ENCODE measurements at places on chromosomes 1 and 21.

GRCh38 chr1:203390298-203390697, 39.4 kb upstream of the FMOD start:
- no peak for DNase-seq

DNA sequence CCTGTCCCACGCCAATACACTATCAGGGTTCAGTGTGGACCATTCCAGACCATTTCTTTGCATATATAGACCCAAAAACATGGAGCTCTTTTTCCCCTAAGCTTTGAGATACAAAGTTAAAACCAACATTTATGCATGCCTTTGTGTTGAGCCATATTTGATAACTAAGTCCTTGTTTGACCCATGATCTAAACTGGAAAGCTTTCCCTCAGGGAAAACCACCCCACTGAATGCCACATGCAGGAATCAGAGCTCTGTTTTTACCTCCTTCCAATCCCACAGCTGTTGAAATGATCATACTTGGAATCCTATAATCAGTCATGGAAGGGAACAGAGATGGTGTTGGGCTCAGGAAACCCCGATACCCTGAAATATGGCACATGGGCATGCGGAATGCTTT, 14.8 kb upstream of the SLC45A1 start:
- no peak for DNase-seq

DNA sequence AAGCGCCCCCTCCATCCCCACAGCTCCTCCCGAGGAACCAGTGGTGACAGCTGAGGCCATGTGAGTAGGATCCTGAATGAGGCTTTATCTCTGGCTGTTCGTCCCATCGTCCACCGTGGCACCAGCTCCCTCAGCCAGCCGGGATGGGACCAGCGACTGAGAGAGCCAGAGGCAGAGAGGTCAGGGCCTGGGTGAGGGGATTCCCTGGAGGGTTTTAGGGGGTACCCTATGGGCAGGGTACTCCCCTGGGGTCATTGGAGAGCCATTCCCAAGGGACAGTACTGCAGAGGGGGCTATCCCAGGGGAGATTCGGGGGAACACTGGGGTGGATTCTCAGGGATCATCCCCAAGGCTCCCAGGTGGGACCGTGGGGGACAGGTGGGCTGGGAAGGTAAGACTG, 2.4 kb downstream of the TMEM125 start:
- DNase-seq: no peak

DNA sequence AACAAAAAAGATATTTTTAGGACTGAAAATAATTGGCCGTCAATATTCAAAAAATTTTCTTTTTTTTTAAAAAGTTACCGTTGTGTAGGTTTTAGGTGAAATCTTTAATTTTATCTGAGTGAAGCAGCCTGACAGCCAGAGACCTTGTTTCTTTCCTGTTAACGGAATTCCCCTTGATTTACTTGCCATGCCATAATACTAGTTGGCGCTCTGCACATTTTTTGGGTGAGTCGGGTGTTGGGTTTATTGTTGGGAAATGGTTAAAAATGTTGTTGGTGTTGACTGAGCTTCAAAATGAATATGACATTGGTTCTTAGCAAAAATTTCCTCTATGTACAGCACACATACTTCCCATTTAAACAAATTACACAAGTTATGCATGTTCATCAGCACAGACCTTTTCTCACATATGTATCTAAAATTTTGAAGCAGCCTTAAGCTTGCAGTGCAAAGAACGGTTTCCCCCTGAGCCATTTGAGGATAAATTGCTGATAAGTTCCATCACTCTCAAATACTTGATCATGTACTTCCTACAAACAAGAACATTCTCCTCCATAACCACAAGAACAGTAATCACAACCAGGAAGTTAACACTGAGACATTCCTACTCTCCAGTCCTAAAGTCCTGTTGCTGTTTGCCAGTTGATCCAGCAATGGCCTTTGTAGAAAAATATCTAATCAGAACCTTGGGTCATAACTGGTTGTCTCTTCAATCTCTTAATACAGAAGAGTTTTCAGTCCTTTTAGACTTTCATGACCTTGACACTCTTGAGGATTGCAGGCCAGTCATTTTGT, 34.2 kb downstream of the CAMTA1 start:
- no peak for DNase-seq

DNA sequence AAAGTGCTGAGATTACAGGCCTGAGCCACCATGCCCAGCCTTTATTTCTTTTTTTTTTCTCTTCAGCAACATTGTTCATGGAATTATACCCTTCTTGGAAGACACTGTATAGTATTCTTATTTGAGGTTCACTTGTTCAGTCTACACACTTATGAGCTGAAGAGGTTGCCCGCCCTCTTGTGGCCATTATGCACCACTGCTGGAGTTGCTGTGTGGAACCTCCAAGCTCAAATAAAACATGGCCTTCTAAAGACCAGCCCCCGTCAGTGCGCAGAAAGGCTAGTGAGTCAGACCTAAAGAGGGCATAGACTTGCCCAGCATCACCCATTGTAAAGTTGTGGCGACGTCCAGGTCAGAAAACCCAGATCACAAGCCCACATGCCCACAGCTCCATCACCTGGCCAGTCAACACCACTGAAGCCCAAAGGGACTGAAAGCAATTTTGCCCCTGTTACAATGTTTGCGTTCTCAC, 20.4 kb downstream of the LURAP1 start:
- no peak for DNase-seq

- DNase-seq: no peak
These were observed 341.2 kb downstream of the SETD4 start for GRCh38 chr21:35719080-35719479.
